Activated CD4-positive, alpha-beta memory T cell treated with anti-CD3 and anti-CD28 coated beads for 36 hours (primary cell): ENCODE measurements at places on chromosomes 6 and 20. TPM values are rescaled to one million over a fixed set of nuclear protein-coding genes. Genes with fewer than 3 reads are reported as not detected.

TGM3 gene
- total RNA-seq: not detected

TAGAP gene
- 41.6 TPM for total RNA-seq

GABRR2 gene
- 0.50 TPM for total RNA-seq

DNA sequence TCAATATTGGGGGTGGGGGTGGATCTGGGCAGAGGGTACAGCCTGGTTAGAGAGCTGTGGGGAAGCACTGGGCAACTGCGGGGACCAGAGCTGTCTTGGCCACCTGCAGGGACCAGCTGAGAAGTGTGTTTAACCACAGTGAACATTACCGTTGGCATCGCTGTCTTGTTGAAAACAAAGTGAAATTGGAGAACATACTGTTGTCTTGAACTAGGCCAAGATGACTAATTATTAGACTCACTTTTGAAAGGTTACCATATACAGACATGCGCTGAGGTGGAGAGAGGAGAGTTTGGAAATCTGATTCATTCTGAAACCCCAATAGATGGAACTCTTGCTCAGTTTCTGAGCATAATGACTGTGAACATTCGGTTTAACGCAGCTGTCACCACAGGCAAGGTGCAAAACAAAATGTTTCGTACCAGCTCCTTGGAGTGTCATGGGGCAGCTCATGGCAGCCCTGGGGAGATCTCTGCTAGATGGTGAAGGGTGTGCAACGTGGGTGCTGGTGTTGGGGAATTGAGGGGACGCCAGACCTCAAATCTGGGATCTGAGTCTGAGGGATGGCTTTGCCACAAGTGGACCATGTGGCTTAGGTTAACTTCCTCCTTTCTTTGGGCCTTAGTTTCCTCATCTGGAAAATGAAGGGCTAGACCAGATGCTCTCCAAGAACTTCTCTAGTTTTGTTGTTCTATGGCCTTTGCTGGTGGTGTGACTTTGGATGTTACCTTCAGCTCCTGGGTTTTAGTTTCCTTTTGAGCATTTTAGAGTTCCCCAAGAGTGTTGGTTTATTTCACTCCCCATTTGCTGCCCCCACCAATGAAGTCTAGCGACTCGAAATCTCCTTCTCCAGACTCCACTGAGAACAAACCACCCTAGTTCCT, 24.6 kb upstream of the GTSF1L start:
- peaks cover 41% of the 10 kb centered on the region for H3K4me1 ChIP-seq
- H3K4me3 ChIP-seq: peak overlapping the region; percentile 4
- peak overlapping the region; percentile 90 for H3K27ac ChIP-seq
- peaks cover 17% of the 10 kb centered on the region for H3K27me3 ChIP-seq
- peaks cover 5% of the 10 kb centered on the region for H3K36me3 ChIP-seq
- DNase-seq: peak; percentile 84

DNA sequence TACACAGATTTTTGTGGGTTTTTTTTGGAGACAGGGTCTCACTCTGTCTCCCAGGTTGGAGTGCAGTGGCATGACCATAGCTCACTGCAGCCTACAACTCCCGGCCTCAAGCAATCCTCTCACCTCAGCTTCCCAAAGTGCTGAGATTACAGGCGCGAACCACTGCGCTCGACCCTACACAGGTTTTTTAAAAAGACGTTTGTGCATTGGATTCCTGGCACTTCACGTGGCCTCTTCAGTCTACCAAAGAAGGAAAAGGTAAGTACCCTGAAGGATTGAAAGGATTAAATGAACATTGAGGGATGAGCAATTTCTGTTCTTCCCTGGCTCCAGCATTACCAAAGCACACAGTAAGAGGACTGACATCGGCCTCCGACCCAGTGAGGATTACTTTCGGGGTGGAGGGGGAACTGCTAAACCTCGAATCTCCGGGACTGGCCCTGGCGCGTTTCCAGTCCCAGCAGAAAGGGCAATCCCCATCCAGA, 556 bp upstream of the YWHAB start:
- peak overlapping the region; percentile 85 for H3K4me3 ChIP-seq
- DNase-seq: no peak
- H3K27ac ChIP-seq: peak overlapping the region; percentile 82
- H3K36me3 ChIP-seq: peaks cover 21% of the 10 kb centered on the region
- H3K4me1 ChIP-seq: peaks cover 44% of the 10 kb centered on the region

DNA sequence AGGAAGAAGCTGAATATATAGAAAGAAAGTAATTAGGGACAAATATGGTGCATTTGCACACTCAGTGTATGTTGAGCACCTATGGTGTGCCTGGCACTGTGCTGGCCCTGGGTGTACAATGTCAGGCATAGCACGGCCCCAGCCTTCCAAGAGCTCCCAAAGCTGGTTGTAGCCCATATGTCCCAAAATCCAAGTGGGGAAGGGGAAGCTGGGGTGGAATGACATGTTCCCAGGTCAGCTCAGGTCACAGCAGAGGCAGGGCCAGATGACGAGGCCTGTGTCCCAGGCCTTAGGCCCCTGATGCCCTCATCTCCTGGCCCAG, 170.0 kb downstream of the VEGFA start:
- H3K4me3 ChIP-seq: no peak overlapping the region
- DNase-seq: no peak
- no peaks in the 10 kb centered on the region for H3K27me3 ChIP-seq

DNA sequence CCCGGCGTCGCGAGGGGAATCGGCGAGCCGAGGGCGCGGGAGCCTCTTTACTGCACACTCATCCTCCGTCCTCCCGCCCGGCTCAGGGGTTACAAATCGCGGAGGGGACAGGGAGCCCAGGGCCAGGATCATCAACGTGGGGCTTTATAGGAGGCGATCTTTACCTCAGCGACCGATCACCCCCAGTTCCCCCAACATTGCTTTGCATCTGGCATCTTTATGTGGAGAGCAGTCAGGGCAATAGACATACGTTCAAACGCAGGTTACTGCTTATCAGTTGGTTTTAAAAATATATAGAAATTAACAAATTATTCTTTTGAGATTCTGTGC, 634 bp downstream of the HSF2 start:
- no peaks in the 10 kb centered on the region for H3K27me3 ChIP-seq
- H3K36me3 ChIP-seq: no peaks in the 10 kb centered on the region
- H3K4me3 ChIP-seq: peak overlapping the region; percentile 95
- H3K27ac ChIP-seq: peak overlapping the region; percentile 91
- H3K4me1 ChIP-seq: peaks cover 36% of the 10 kb centered on the region

DNA sequence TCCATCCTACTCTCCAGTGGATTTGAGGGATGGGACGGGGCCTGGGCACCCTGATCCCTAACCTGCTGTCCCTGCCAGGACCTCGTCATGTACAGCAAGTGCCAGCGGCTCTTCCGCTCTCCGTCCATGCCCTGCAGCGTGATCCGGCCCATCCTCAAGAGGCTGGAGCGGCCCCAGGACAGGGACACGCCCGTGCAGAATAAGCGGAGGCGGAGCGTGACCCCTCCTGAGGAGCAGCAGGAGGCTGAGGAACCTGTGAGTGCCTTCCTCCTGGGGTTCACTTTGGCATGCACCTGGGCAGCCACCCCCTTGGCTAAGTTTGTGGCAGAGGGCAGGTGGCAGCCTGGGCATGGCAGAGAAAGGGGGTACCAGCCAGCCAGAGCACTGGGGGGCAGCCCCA, 5.7 kb downstream of the CDC25B start:
- DNase-seq: no peak
- peaks cover 62% of the 10 kb centered on the region for H3K4me1 ChIP-seq
- H3K27me3 ChIP-seq: no peaks in the 10 kb centered on the region
- H3K4me3 ChIP-seq: no peak overlapping the region
